ENCODE measurements at places on chromosomes 16 and 17. TPM values are rescaled to one million over a fixed set of nuclear protein-coding genes. Genes with fewer than 3 reads are reported as not detected.

- DNase-seq, result no peak
These were observed 8.5 kb downstream of the CACNG1 start for GRCh38 chr17:67052720-67053437.

- no peak for DNase-seq
These were observed 181.7 kb downstream of the WWOX start for GRCh38 chr16:78281115-78281514.

DNA sequence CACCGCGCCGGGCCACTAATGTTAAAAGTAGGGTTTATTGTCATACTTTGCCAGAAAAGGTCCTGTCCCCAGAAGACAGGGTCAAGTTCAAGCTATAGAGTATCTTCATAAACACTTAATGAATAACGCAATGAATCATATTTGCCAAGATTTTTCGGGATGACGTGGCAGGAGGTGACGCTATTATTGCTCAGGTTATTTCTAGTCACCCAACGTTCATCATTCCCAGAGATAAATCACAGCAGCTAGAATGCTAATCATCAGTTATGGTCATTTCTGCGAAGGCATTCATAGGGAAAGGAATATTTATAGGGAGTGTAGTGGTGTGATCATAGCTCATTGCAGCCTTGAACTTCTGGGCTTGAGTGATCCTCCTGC is 2.0 kb downstream of the TMC5 start:
- DNase-seq, result no peak

- no peak for DNase-seq
These were observed 52.7 kb downstream of the LMF1 start for GRCh38 chr16:918068-918467.

DNA sequence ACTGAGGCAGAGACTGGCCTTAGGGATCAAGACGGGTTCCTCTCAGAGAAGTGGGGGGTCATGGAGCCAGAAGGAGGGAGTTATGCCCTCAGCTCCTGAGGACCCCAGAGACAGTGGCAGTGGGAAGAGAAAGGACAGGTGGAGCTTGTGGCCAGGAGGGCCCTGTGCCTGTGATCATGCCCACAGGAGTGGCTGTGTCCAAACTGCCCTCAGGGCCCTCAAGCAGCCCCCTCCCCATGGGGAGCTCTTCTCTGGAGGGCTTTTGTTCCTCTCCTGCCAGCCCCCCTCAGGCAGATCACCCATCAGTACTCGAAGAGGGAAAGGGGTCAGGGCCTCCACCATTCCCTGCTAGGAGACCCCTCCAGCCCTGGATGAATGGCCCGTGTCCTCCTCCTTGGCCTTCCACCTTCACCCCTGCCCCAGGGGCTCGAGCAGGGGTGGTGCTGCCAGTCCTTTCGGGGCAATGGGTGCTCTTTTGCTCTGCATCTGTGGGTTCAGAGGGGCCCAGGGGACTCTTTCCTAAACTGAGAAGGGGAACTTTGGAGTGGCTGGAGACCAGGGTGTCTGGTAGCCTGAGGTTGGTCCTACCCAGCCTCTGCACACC is 52.7 kb downstream of the BEAN1 start:
- no peak for DNase-seq

- no peak for DNase-seq
These were observed 27.8 kb upstream of the ITGA3 start for GRCh38 chr17:50027881-50028735.

DNA sequence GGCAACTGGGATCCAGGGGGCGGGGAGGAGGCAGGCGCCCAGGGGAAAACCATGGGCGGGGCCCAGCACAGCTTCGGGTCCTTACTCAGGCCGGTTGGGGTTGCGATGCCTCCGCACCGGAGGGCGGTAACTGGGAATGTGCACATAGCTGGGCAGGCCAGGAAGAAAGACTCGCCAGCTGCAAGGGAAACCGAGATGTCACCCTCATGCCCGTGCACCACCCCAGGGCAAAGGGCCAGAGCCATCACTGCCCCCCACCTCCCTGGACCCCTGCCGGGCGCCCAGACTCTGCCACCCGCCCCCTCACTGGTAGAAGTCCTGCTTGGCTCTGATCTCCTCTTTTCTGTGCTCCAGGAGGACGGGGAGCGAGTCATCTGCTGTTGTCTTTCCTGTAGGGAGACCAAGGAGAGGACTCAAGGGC is 6.7 kb downstream of the ALOX12B start:
- no peak for DNase-seq

DNA sequence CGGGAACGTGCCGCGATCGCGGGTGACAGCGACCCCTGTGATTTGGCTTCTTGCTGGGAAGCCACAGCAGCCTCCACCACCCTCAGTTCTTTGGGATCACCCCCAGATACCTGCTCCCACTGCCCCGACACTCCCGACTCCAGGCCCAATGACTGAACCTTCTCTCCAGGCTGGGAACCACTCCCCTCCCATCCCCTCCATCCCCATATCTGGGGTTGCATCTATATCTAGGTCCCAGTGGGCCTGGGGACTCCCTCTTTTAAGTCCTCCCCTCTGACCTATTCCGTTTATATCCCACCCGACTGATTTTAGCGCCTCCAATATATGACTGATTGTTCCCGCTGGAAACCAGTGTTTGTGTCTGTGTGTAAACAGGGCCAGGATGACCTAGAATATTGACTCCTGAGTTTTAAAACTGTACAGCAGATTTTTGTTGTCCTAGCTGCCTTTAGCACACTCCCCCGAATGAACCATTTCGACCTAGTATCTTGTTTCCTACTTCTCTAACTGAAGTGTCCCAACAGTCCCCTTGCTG is 667 bp downstream of the PSMD3 start:
- DNase-seq, result no peak

Gene XYLT1
- total RNA-seq, result 59.6 TPM

Data from B cell (primary cell).